Epithelial cell of proximal tubule (primary cell): ENCODE measurements at places on chromosomes 3 and 15. TPM values are rescaled to one million over a fixed set of nuclear protein-coding genes. Genes with fewer than 3 reads are reported as not detected.

OIP5 gene
- total RNA-seq = 21.8 and 35.4 TPM in 2 replicates

GRCh38 chr3:186664506-186664905 lies 1.3 kb upstream of the HRG start:
- DNase-seq = no peak

DNA sequence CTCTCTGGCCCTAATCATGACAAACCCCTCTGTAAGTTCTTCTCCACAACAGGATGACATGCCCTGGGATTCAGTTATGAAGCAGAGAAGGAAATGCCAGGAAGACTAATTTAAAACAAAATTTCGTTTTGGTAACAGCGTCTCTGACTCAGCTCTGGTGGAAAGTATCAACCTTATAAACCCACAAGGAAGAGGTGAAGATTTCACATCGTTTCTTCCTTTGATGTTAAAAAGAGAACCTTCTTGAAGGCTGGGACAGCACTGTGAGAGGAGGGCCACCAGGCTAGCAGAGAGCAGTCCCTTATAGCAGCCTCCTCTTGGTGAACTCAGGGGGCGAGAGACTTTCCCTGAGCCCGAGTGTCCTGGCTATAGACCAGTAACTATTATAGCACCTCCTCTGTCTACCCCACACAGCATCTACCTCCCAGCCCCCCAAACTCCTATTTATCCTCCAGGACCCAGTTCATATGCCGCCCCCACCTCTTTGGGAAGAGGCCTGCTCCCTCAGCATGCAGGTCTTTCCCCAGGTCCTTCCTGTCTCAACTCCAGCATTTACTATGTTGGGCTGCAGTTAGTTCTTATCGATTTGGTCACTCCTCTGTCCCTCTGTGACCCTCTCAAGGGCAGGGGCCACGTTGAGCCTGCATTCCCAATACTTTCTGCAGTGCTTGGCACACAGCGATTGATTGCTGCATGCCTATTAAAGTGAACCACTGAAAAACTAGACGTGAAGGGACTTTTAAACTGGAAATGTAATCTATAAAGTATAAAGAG lies 321.5 kb upstream of the ICE2 start:
- no peak for DNase-seq

DNA sequence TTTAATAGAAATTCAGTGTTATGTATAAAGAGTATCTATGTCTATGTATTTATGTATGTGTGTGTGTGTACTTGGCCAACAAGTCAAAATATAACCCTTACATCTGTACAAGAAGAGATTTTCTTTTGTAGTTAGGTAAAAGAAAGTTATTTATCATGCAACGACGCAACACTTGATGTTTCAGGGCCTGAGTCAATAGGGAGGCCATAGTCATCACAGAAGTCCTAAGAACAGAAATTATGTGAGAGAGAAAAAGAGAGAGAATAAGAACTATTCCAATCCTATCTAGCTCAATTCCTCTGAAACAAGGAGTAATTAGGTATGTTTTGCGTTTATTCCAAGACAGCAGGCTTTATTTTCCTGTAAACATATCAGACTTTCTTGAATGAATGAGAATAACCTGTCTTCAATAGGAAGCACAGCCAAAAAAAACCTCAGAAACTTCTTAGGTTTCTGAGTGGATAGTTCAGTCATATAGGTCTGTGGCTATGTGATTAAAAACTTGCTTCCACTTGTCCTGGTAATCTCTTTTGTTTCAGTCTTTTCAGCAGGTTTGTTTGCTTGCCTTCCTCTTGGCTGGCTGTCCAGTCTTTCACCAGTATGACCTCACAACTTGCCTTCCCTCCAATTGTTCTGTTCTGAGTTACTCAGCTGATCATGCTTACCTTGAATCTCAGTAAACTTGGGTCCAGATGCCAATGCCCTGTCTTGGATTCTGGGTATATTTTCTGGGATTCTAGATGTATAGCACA lies 382.4 kb upstream of the GBE1 start:
- no peak for DNase-seq

- no peak for DNase-seq
These were observed 58.5 kb downstream of the BBX start for GRCh38 chr3:107581230-107581629.
